ENCODE measurements at places on chromosomes 12 and 14. TPM values are rescaled to one million over a fixed set of nuclear protein-coding genes. Genes with fewer than 3 reads are reported as not detected.

The RILPL2 gene
- 8.7 TPM for polyA plus RNA-seq

GRCh38 chr12:21642707-21643389 lies 14.8 kb downstream of the LDHB start:
- no peak for DNase-seq
- no peak overlapping the region for H3K4me3 ChIP-seq
- peaks cover 2% of the 10 kb centered on the region for H3K4me1 ChIP-seq
- H3K27me3 ChIP-seq = no peaks in the 10 kb centered on the region

DNA sequence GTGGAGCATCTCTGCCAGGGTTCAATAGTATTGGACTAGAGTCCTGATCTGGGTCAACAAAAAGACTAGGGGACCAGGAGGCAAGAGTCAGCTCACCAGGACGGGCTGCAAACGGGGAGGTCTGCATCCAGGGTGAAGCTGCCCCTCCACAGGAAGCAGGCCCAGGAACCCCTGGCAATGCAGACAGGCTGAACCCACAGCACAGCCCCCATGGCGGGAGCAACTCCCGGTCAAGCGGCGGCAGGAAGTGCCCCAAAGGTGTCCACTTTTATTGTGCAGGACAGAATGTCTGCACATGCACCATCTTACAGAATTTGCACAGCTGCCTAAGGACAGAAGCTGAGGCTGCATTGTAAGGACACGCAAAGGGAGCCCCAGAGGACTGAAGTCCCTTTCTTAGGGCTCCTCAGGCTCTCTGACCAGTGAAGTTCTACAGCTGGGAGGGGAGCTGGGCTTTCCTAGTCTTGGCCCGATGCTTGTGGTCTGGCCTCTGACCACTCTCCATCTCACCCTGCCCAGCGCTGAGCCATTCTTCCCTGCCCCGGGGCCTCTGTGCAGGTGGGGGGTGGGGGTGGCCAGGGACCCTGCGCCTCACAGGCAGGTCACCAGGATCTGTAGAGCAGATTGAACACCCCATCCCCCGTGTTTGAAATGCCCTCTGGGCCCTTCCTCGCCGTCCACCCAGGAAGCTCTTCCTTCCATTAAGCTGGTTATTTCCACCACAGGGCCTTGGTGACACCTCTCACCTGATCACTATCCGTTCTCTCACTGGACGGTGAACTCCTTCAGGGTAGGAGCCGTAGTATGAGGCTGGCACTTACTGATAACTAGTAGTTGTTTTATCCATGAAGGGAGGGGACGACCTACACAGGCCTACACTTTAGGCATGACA lies 75.9 kb downstream of the NINJ2 start:
- no peak overlapping the region for H3K4me3 ChIP-seq
- H3K27ac ChIP-seq = no peak overlapping the region
- no peaks in the 10 kb centered on the region for H3K36me3 ChIP-seq
- no peak for DNase-seq

DNA sequence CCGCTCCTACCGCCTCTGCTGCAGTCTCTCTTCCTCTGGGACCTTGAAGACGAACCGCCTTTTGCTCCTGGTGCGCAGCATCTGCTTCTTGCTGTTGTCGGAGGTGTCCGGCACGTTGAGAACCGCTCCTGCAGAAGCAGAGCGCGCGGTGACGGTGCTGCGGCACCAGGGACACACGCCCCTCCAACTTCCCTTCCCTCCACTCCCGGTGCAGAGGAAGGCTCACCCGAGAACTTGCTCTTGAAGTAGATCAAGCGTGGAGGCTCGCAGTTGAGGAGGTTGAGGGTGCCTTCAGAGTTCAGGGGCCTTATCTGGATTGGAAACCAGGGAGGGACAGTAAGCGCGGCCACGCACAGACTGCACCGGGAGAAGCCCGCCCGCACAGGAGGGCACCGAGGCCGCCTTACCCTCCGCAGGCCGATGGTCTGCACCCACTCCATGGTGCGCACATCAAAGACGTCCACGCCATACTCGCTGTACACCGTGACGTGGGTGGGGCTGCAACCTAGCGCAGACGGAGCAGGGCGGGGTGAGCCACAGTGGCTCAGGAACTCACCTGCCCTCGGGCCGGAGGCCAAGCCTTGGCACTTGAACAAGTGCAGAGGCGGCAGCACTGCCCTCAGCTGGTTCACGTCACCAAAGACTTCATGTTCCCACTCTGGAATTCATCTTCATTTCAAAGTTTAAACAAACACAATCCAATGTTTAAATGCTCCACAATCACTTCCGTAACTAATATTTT lies 17.5 kb downstream of the AMN start:
- H3K4me1 ChIP-seq = no peaks in the 10 kb centered on the region
- no peak for DNase-seq
- H3K4me3 ChIP-seq = no peak overlapping the region
- H3K27ac ChIP-seq = no peak overlapping the region
- H3K27me3 ChIP-seq = no peaks in the 10 kb centered on the region

The CEP83 gene
- 8.8 TPM for polyA plus RNA-seq

The OTOGL gene
- polyA plus RNA-seq = 0.23 TPM

The REP15 gene
- 3.1 TPM for polyA plus RNA-seq

The HAL gene
- 1.8 TPM for polyA plus RNA-seq

GRCh38 chr12:49942921-49943624 lies 7.5 kb upstream of the AQP2 start:
- H3K4me1 ChIP-seq = peaks cover 3% of the 10 kb centered on the region
- H3K36me3 ChIP-seq = no peaks in the 10 kb centered on the region
- H3K27ac ChIP-seq = no peak overlapping the region
- DNase-seq = no peak

The A2M gene
- 926 TPM for polyA plus RNA-seq

DNA sequence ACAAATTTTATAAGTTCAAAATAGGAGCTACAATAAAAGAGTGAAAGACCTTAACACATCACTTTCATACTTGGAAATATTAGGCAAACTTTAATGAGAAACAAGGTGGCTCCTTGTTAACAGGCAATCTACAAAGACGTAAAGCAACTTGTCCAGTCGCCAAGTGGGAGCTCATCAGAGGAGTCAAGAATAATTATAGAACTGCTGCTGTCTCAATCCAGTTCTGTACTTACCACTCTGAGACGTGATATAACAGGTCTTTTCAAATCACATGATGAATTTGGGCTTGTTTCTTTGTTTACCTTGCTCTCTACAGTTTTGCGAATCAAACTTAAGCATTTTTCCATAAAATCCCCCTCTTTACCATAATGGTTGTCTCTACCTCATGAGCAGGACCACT lies 3.6 kb downstream of the YBX3 start:
- no peak overlapping the region for H3K4me3 ChIP-seq
- H3K27ac ChIP-seq = no peak overlapping the region
- no peaks in the 10 kb centered on the region for H3K36me3 ChIP-seq
- no peak for DNase-seq
- no peaks in the 10 kb centered on the region for H3K27me3 ChIP-seq
- peaks cover 12% of the 10 kb centered on the region for H3K4me1 ChIP-seq

Measured in ovary (tissue), 10 donors.